ENCODE measurements at places on chromosomes 11 and 22.

DNA sequence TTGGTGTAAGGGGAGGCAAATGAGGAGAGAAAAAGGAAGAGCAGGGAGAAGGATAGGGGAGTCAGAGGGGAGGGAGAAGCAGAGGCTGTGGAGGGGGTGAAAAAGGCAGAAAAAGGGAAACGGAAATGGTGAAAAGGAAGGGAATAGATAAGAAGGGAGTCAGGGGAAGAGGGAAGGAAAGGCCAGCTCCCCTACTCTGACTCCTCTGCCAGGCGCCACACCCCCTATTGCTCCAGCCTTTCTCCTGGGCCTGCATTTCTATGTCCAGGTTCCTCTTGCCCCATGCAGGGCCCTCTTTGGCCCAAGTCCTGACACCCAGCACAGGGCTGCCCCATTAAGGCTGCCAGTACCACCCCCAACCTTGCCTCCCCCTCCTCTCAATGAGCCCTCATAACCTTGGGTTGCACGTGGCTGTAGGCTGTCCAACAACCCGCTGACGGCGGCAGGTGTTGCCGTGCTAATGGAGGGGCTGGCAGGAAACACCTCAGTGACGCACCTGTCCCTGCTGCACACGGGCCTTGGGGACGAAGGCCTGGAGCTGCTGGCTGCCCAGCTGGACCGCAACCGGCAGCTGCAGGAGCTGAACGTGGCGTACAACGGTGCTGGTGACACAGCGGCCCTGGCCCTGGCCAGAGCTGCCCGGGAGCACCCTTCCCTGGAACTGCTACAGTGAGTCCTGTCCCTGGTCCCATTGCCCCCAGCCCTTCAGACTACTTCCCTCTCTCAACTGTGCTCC lies 3.4 kb upstream of the NHERF4 start:
- no peak for DNase-seq

GRCh38 chr11:66388780-66389386 lies 17.3 kb upstream of the SLC29A2 start:
- peak; percentile 78 for DNase-seq

DNA sequence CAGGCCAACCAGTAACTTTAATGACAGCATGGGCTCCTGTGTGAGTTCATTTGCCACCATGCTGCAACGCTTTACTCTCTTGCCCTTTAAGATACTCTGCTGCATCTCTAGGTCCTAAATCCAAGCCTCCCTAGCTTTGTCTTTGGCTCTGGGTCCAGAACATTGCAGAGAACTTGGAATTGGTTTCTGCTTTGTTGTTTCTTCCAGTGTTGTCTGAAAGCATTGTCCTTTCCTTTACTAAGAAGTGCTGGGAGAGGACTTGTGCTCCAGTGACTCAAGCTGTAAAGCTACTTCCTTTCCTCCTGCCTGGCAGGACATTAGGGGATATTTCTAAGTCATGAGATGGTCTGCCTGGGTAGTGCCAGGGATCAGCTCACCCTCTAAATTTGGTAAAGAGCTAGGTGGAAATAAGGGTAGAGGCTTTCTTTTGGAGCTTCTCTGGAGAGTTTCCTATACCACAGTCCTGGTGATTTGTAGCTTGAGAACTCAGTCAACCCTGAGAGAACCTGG lies 202.5 kb upstream of the CADM1 start:
- no peak for DNase-seq

DNA sequence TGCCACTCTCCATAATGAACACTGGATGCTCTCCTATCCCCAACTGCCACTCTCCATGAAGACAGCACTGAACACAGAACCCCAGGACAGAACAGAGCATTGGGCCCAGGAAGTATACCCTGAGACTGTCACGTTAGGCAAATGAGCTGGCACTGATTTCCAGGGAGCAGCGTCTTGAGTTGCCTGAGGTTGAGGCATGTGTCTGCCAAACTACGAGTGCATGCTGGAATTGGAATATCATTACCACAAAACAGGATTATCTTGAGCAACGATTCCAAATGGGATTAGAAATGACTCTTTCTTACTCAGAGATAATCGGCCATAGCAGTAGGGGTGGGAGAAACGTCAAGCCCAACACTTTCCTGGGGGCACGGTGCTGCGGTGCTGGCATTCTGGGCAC lies 39.9 kb downstream of the CLPB start:
- DNase-seq: no peak

DNA sequence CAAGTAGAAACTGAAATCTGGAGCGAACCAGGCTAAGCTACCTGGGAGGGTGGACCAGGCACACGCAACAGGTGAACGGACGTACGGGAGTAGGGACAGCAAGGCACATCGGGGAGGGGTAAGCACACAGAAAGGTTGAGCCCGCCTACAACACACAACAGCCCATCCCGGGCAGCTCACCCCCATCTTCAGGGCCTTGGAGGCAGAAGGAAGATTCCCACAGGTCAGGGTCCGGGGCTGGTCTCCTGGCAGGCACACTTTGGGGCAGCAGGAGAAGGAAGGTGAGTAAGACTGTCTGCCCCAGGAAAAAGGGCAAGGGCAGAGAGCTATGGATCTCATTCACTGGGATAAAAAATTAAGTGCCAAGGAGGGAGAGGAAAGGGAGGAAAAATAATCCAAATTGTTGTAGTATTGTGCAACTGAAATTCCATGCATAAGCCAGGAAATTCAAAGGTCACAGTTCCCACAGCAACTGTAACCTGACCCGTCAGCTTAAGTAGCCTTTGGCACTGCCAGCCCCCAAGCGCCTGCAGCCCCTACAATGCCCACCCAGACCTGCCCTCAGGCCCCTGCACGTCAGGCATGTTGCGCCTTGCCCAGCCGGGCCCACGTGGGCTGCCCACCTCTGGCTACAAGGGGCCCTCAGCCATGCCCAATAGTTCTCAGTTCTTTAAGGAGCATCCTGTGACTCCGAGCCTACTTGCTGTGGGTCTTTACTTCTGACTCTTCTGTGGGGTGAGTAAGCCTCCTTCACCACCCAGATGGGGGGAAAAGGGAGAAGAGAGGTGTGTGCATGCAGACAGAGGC lies 51.8 kb downstream of the MICAL3 start:
- DNase-seq: no peak

GRCh38 chr22:48104766-48105165 lies 1342.3 kb downstream of the TBC1D22A start:
- no peak for DNase-seq

DNA sequence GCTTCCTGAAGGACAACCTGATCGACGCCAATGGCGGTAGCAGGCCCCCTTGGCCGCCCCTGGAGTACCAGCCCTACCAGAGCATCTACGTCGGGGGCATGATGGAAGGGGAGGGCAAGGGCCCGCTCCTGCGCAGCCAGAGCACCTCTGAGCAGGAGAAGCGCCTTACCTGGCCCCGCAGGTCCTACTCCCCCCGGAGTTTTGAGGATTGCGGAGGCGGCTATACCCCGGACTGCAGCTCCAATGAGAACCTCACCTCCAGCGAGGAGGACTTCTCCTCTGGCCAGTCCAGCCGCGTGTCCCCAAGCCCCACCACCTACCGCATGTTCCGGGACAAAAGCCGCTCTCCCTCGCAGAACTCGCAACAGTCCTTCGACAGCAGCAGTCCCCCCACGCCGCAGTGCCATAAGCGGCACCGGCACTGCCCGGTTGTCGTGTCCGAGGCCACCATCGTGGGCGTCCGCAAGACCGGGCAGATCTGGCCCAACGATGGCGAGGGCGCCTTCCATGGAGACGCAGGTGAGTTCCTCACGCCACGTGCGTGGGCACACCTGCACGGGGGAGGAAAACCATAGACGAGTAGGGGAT lies 1.5 kb downstream of the BCR start:
- DNase-seq: no peak

DNA sequence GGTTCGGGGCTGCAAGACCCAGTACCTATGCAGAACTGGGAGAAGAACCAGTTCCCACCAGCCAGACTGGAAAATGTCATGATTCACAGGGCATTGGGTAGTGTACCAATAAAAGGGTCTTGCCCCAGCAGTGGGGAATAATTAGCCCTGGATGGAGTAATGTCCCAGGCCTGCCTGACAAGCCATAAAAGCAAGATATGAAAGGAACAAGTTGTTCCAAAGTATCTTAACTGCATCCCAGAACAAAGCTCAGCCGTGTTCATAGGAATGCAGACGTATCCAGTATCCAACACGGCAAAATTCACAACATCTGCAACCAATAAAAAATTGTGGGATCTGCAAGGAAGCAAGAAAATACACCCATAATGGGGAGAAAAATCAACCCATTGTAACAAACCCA lies 47.9 kb downstream of the ASCL2 start:
- no peak for DNase-seq

- no peak for DNase-seq
Measured at GRCh38 chr11:76861490-76861953, 804 bp downstream of the ACER3 start.

GRCh38 chr11:36703055-36703404 lies 105.0 kb upstream of the RAG2 start:
- no peak for DNase-seq

DNA sequence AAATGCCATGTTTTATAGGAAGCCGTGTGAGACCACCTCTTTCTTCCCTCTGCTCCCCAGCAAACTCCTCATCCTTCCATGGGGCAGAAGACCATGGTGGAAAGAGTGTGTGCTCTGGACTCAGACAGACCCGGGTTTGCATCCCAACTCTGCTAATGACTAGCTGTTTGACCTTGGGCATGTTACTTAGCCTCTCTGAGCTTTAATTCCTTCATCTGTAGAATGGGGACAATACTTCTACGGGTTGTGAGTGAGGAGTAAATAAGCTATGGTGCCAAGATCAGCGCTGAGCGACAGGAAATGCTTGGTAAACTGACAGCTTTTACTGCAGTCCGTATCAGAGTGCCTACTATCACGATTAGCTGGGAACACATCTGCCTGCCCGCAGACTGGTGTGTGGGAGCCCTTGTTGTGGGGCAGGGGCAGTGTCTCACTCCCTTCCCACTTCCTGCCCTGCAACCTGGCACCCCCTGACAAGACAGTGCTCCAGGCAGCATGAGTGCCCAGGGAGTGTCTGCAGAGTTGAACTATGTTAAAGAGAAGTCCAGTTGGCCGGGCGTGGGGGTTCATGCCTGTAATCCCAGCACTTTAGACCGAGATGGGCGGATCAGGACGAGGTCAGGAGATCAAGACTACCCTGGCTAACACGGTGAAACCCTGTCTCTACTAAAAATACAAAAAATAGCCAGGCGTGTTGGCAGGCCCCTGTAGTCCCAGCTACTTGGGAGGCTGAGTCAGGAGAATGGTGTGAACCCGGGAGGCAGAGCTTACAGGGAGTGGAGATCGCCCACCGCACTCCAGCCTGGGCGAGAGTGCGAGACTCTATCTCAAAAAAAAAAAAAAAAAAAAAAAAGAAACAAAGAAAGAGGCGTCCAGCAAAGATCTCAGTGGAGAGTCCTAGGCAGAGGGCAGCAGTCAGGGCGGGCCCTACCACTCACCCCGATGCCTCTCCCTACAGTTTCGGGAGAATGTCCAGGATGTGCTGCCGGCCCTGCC lies 2.2 kb downstream of the SEC14L2 start:
- peak; percentile 88 for DNase-seq

DNA sequence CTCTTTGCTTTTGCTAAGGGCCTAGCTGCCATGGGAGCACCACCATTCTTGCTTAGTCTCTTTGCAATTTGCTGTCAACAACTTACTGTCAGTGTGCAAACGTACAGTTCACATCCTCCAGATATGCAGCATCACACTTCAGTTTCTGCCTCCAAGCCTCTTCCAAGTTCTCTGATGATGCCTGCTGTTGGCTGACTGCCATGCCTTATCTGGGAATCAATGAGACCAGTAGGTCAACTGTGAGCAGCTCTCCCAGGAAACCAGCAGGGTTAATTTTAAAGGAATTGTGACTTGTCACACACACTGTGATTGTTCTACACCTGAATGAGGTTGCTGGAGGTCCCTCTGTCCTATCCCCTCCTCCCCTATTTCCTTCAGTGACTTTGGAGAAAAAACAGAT lies 56.0 kb downstream of the COPB1 start:
- DNase-seq: no peak

DNA sequence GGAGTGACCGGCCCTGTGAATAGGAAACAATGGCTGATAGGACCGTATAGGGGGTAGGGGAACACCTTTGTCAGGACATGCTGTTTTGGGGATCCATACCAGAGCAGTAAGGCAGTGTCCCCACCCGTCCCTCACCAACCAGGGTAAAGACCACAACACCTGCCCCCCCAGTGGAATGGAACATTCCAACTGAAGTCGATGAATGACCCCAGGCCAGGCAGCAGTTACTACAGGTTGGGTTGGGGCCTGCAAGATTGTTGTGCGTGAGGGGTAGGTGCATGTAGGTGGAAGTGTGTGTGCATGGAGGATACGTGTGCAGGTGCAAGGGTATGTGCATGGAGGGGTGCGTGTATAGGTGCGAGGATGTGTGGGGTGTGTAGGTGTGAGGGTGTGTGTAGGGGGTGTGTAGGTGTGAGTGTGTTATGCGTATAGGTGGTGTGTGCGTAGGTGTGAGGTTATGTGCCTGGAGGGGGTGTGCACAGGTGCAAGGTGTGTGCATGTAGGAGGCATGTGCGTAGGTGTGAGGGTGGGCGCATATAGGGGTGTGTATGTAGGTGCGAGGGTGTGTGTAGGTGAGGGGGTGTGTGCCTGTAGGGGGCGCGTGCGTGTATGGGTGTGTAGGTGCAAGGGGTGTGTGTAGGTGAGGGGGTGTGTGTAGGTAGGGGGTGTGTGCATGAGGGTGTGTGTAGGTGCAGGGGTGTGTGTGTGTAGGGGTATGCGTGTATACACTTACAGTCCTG lies 32.9 kb downstream of the PISD start:
- DNase-seq: peak; percentile 16

DNA sequence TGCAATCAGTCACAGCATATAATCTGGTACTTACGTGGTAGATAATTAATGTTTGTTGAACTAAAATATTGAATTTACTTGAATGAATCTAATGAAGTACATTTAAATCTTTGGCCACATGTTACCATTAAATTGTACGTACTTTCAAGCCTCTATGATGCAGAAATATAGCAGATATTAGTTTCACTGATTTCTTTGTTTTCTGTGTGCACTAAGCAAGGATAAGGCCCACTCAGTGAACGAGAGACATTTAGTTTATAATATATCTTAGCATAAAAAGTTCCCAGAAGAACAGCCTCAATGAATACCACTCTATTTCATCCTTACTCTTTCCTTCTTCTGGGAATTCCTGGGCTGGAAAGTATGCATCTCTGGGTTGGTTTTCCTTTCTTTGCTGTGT lies at the start of gene OR52E1:
Gene OR52E1 (plus strand): TSS at position 301 of the 400 bp plus-strand sequence.
- no peak for DNase-seq

All from Jurkat, Clone E6-1 (cell line).